ENCODE measurements at places on chromosomes 11 and 22.

- DNase-seq: no peak
Observed at GRCh38 chr11:1660111-1660867, 30.7 kb downstream of the KRTAP5-5 start.

GRCh38 chr11:72741849-72742512 is 10.2 kb downstream of the ARAP1 start:
- no peak for DNase-seq

- no peak for DNase-seq
Observed at GRCh38 chr22:49107561-49107960, 720.1 kb downstream of the BRD1 start.

DNA sequence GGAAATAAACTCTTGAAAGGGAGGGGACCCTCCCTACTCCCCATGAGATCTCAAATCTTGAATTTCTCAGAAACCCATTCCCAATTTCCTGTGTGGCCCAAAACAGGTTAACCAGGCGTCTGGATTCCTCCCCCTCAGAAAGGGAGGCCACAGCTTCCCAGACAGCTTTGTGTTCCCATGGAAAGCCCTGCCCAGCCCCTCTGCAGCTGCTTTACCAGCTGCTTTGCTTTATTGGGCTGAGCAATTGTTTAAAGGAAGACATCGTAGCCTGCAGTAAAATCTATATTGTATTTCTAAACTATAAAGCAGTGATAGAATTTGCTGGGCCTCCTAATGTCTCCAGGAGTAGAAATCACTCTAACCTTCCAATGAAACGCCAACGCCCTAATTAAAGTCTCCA is 97.4 kb downstream of the CHST1 start:
- DNase-seq: no peak

DNA sequence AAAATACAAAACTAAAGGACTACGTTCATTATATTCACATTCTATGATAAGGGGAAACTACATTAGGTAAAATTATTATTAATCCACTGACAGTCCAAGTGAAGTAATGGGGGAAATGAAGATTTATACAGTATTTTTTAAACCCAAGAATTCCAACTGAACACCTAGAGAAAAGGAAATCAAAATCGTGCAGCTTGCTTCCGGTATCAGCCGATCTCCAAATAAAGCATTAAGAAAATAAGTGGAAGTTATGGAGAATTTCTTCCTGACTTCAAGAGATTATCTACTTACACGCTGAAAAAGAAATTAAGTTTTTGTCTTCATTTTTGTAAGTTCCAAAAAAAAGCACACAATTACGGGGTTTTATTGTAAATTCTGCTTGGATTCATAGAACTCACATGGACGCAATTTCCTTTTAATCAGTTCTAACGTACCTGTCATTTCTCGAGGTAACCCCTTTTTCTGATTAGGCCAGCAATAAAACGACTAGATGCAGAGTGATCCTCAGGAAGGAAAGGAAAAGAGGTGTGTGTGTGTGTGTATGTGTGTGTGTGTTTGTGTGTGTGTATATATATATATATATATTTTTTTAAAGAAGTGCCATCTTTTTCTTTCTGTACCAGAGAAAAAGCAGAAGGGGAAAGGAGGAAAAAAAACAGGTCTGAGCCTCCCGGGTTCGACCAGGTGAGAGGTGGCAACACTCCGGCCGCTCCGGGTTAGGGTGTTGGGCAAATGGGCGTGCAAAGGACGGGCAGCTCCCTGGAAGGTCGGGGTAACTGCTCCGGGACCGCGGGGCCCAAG is 1.1 kb downstream of the ZBTB44 start:
- DNase-seq: no peak
